ENCODE measurements at places on chromosomes 7 and 10.

- no peak for DNase-seq
These were observed 12.1 kb downstream of the TAS2R40 start for GRCh38 chr7:143233816-143234532.

DNA sequence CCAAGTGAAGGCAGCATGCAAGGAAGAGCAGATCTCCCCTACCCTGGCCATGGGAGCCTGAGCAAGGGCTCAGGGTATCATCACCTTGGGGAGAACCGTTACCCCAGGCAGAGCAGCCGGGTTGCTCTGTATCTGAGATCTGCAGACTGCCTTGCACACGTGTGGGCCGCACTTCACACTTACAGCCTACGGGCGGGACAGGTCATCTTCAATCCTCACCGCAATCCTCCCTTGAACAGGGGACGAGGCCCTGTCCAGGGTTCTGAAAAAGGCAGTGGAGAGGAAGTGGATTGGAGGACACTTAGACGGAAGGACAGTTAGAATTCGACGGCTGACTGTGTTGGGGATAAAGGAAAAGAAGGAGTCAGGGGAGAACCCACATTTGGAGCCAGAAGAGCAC is 51.4 kb downstream of the NPS start:
- DNase-seq, result no peak

GRCh38 chr7:130090745-130091532 is 20.6 kb downstream of the KLHDC10 start:
- no peak for DNase-seq

DNA sequence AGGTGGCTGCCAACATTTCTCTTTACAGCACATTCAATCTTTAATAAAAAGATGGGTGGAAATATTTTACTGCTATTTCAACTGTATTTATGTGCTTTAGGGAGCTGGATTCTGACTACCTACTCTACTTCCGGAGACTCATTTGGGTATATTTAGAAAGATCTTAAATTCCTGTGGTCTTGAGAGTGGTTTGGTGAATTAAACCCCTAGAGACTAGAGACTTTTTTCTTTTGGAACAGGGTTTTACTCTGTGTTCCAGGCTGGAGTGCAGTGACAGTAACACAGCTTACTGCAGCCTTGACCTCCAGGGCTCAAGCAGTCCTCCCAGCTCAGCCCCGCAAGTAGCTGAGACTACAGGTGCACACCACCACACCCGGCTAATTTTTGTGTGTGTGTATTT is 79.0 kb upstream of the HABP2 start:
- DNase-seq, result no peak

GRCh38 chr7:41303709-41304108 is 399.2 kb downstream of the INHBA start:
- DNase-seq, result no peak

GRCh38 chr10:126570245-126570570 is 100.3 kb downstream of the C10orf90 start:
- no peak for DNase-seq

GRCh38 chr10:88181902-88182600 is 318.6 kb downstream of the PTEN start:
- DNase-seq, result no peak

DNA sequence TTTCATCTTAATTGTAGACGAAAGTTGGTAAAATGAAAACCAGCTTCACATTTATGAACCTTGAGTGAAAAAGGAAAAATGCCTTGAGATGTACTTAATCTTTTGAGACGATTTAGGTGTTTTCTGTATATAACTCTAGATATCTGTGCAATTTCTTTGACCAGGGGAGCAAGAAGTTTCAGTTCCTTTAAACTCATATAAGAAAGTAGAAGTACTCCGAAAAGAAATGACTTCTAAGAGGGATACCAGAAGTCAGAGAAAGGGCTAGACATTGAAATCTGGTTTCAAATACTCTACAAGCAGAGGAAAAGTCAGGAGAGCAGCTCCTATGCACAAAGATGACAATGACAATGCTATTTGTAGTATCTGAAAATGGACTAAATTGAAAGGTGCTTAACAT is 303.7 kb downstream of the BAMBI start:
- DNase-seq, result no peak

- DNase-seq, result no peak
These were observed 31.3 kb upstream of the GJD4 start for GRCh38 chr10:35573796-35574195.

GRCh38 chr7:137633133-137633532 is 213.6 kb downstream of the DGKI start:
- no peak for DNase-seq

- DNase-seq, result no peak
These were observed 25.8 kb upstream of the PLPP4 start for GRCh38 chr10:120431251-120431651.
